ENCODE measurements at places on chromosomes 6 and 20. TPM values are rescaled to one million over a fixed set of nuclear protein-coding genes. Genes with fewer than 3 reads are reported as not detected.

The OR2B6 gene
- not detected for total RNA-seq

The SMLR1 gene
- total RNA-seq: not detected

The MMP24 gene
- total RNA-seq: 0.11 TPM

The TMEM217 gene
- total RNA-seq: 1.6 TPM

The ASIP gene
- not detected for total RNA-seq

The C20orf204 gene
- 1.2 TPM for total RNA-seq

The MAPK13 gene
- total RNA-seq: 34.1 TPM

The COL9A1 gene
- total RNA-seq: not detected

The DEFB132 gene
- not detected for total RNA-seq

The ABHD16B gene
- total RNA-seq: not detected

The EEF1A2 gene
- 0.33 TPM for total RNA-seq

The RPP21 gene
- total RNA-seq: 30.0 TPM

The CGA gene
- not detected for total RNA-seq

The CPNE5 gene
- total RNA-seq: under 0.01 TPM

The COL21A1 gene
- 6.2 TPM for total RNA-seq

The FAM209B gene
- not detected for total RNA-seq

The APOBEC2 gene
- total RNA-seq: not detected

The OOEP gene
- total RNA-seq: not detected

The PROKR2 gene
- not detected for total RNA-seq

The LTA gene
- total RNA-seq: not detected

The RCAN2 gene
- total RNA-seq: 1.5 TPM

The PLEKHG1 gene
- total RNA-seq: 1.3 TPM

The ADGB gene
- not detected for total RNA-seq

The PDSS2 gene
- 19.5 TPM for total RNA-seq

The CCN6 gene
- not detected for total RNA-seq

The PTK6 gene
- total RNA-seq: 0.11 TPM

The DNMT3B gene
- total RNA-seq: 7.4 TPM

The RPL7L1 gene
- total RNA-seq: 116 TPM

The LATS1 gene
- 8.5 TPM for total RNA-seq

The ISM1 gene
- total RNA-seq: 0.33 TPM

The PSMB9 gene
- 30.7 TPM for total RNA-seq

The LIME1 gene
- total RNA-seq: 7.0 TPM

The SSTR4 gene
- total RNA-seq: not detected

The C20orf96 gene
- total RNA-seq: 3.1 TPM

The OR2B3 gene
- not detected for total RNA-seq

The THEMIS gene
- total RNA-seq: not detected

The ZSCAN31 gene
- 19.7 TPM for total RNA-seq

The DLL1 gene
- 1.3 TPM for total RNA-seq

The PABPC1L gene
- total RNA-seq: 11.5 TPM

The PPIL6 gene
- total RNA-seq: 5.0 TPM

The SLC2A10 gene
- 49.7 TPM for total RNA-seq

The HLA-DQA1 gene
- total RNA-seq: not detected

The NHLRC1 gene
- total RNA-seq: 2.7 TPM

The METTL24 gene
- 0.50 TPM for total RNA-seq

The ULBP3 gene
- 9.9 TPM for total RNA-seq

The C20orf141 gene
- not detected for total RNA-seq
